ENCODE measurements at places on chromosomes 4 and X.
A peak's percentile ranks its signal among the peaks of the same experiment; 100 is the strongest.

- DNase-seq, result no peak
These were observed 2.2 kb downstream of the EMD start for GRCh38 chrX:154381271-154381670.

DNA sequence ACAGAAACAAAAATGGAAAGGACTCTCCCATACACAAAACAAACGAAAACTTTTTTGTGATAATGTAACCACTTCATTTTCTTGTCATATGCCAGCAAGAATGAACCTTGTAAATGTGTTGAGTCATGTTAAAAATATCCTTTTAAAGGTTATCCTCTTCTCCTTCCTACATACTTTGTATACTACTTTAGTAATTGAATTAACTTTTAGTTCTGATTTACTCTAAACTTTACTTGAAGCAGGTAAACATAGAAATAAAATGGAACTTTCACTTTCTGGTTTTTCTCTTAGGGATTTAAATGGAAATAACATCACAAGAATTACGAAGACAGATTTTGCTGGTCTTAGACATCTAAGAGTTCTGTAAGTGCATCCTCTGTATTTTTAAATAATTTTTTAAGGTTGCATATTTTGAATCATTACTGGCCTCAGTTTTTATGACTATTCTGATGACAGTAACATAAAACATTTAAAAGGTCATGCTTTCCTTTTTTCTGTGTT, 4.7 kb downstream of the SLIT2 start:
- DNase-seq, result no peak

GRCh38 chr4:111011458-111011857, 388.6 kb upstream of the PITX2 start:
- DNase-seq, result no peak

DNA sequence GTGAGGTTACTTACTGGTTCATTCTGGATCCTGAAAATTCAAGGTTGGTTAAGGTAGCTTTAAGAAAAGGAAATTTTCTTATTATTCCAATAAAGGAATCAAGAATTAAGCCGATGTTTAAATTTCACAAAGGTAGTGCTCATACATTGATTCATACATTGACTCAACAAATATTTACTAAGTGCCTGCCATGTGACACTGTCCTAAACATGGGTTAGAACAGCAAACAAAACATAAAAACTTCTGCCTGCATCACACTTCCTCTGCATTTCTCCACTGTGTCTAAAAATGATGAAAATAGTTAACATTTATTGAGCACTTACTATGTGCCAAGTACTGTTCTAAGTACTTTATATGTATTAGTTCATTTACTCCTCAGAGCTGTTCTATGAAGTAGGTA, 75.7 kb downstream of the RASL11B start:
- DNase-seq, result no peak

DNA sequence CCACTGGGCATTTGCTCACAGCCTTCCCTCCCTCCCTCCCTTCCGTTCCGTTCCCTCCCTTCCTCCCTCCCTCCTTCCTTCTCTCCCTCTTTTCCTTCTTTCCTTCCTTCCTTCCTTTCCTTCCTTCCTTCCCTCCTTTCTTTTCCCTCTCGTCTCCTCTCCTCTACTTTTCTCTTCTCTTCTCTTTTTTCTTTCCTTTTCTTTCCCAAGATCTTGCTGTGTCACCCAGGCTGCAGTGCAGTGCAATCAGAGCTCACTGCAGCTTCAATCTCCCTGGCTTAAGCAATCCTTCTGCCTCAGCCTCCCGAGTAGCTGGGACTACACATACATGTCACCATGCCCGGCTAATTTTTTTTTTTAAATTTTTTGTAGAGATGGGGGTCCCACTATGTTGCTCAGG, 26.7 kb upstream of the ING2 start:
- no peak for DNase-seq

DNA sequence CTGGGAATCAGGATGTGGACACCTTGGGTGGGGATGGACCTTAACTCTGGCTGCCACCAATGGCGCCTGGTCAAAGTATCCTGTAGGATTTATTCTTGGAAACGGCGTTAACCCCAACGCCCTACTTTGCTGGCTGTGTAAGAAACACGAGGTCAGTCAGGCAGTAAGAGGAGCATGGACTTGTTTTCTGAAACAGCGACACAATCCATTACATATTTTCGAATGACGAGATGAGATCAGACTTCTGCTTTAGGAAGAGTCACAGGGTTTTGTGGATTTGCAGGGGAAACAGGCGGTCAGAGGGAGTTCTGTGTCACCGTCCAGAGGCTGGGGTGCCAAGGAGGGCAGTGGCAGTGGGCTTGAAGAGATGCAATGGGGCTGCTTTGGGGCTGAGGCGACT, 92.2 kb downstream of the TBL1X start:
- DNase-seq, result no peak

- no peak for DNase-seq
These were observed 62.7 kb upstream of the GABRE start for GRCh38 chrX:152037183-152037582.

DNA sequence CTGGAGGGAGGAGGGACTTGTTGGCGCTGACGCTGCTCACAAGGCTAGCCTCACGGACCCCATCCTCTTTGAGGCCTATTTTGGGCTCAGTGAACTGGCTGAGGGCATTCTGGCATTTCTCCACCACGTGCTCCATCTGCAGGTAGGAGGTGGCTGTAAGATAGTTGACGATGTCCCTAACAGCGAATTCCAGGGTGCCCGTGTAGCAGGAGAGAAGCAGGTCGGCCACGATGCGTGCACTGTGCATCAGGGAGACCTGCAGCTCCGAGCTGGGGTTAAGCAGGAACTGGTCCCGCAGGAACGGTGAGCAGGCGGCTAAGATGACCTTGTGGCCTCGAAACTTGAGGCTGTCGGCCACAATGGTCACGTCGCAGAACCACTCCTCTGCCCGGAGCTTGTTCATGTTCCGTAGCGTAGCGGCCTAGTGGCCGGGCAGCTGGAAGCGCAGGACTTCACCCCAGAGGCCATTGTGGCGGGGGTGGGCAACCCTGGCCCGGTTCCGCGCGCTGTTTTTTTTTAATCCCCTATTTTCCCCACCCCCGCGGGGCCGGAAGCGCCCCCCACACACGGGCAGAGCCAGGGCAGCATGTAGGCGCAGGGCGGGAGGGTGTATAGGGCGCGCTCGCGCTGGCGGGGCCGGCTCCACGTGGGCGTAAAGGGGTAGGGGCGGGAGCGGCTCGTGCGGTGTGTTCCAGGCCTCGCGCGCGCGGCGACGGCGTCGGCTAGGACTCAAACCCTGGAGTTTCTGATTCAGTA, 73.2 kb downstream of the UBE2K start:
- DNase-seq, result peak; percentile 14

DNA sequence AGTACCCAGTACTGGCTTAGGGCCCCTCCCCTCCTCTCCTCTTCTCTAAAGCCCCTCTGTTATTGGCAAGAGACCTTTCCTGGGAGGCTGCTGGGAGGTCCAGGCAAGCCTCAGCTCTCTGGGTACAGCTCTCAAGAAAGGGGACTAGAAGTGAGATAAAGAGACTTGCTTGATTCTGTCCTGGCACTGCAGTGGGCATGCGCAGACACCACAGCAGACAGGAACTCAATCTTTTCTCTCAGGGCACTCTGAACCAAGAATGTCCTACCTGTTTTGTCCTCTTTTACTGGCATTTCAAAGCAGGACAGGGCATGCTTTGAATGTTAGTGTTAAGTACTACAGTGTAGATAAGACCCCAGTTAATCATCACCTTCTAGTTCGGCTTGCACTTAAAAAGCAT, 74.9 kb downstream of the NYX start:
- DNase-seq, result no peak

- DNase-seq, result no peak
These were observed 650.8 kb upstream of the DIPK2B start for GRCh38 chrX:45851434-45851991.

DNA sequence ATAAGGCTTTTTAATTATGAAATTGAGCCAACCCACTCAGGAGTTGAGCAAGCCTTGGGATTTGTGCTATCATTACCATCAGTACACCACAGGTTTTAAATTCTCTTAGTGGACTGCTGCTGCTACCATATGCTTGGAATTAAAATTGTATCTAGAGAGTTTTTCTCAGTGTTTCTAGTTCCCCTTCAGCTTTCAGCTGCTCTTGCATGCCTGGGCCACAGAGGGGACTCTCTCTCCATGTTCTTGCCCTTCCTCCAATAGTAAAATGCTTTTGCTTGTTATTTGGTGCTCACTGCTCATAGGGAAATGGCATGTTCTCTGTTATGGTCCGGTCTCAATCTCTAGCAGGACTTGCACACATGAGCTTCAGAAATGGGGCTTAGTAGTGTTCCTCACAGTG, 101.9 kb downstream of the IGSF1 start:
- DNase-seq, result no peak

DNA sequence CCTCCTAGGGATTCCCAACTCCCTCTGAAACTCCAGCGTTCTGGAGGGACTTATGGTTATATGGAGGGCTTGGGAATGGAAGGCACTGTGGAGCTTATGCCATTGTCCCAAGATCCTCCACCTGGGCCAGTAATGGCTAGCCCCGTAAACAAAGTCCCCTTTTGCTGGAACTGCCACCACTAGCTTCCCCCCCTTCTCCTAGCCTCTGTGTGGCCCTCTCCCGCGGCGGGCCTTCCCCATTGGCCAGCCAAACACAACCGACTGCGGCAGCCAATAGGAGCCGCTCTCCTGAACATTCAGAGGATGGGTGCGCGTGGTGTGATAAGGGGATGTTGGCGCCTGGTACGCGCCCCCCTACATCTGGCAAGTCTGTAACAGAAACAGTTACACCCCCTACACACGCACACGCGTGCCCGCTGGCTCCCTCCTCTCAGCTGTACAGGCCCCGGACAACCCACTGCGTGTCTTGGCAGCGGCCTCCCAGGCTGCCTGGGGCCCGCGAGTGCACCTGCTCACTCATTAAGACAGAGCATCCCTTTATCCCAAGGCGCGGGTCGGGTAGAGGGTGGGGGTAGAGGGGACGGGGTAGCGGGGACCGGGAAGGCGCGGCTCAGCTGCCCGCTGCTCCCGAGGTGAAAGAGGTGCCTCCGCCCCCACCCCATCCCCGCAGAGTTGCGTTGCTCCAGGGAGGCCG, 863 bp upstream of the RAB33A start:
- peak; percentile 61 for DNase-seq

DNA sequence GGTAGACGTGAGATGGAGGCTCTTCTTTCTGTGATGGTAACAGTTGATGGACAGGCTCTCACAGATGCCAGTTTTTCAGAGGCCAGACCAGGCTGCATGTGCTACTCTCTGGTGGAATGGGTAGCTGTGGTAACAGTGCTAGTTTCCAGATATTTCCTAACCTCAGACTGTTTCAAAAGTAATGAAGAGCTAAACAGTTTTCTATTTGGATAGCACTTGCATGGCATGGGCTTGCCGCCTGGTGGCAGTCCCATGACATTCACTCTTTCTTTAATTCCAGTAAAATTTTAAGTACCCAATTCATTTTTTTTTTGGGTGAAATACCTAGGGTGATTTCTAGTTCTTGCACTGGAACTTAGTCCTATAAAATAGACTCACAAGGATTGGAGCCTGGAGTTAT, 220.2 kb upstream of the MAD2L1 start:
- no peak for DNase-seq

DNA sequence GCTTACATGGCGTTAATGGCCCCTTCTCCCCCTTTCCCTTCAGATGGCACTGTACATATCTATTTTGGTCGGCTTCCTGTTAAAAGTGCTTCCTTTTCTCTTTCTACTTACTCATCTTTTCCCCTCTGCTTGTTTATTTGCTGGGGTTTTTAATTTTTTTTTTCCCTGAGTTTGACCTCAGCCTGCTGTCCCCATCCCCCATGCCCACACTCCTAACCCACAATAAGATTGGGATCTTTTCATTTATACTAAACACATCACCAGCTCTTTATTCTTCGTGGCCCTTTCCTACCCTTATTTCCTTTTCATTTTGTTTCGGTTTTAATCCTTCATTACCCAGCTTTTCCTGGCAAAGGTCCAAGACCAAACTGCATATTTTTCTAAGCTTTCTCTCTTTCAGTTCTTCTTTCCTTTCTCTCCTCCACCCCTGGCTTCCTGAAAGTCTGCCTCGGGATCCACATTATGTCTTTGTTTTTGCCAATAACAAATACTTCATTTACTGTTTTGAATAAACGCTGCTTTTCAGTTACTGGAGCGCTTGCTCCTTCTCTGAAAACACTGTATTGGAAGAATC, 152.0 kb upstream of the USP9X start:
- DNase-seq, result no peak

DNA sequence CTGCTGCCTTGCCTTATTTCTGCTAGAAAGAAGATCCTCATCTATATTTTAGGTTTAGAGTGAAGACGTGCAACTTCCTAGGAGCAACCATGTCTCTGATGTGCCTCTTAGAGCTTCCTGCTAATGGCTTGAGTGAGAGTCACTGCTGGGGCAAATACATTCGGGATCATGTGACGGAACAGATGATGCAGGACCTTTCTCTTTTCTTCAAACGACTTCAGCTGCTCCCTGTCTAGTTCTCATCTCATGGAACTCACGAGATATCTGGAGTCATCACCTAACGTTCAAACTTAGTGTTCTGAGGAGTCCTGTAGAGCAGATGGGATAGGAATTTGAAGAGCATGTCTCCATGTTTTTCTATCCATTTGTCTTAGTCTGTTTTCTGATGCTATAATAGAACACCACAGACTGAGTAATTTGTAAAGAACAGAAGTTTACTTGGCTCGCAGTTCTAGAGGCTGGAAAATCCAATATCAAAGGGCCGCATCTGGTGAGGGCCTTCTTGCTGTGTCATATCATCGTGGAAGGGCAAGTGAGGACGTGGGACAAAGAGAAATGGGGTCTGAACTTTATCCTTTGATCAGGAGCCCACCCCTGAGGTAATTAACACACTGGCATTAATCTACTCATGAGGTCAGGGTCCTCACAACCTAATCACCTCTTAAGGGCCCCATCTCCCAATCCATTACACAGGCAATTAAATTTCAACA, 43.5 kb upstream of the SCRG1 start:
- no peak for DNase-seq

DNA sequence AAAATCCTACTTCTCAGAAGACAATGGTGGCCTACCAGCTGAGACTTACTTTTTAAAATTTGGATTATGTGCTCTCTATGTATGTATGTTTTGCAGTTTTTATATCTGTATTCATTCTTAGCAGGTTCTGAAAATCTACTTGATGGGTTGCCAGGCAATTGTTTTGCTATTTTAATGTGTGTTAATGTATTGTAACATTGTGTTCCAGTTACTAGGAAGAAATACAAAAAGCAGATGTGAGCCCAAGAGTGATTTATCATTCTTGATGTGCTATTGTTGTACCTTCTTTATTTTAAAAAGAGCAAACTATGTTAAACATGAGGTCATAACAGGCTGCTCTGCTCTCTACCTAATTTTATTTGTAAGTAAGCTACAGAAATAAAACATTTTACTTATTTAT, 81.9 kb downstream of the REPS2 start:
- DNase-seq, result no peak

DNA sequence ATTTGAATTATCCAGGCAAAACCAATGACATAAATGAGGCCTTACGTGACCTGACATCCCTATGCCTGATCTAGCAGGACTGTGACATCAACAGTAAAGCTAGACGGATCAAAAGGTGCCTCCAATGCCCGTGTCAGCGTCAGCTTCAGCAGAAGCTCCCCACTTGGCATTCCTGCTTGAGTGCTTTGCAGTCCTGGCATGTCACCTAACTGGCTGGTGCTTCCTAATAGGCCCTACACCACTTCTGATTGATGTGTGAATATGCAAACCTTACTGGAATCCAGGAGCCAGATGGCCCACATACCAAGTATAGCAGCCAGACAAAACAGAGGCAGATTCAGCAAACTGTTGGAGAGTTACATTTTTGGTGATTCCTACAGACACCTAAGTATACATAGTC, 224.2 kb downstream of the DMD start:
- DNase-seq, result no peak

- no peak for DNase-seq
These were observed 104.5 kb downstream of the MBNL3 start for GRCh38 chrX:132384301-132384700.

All from 8988T (cell line).